ENCODE measurements at places on chromosomes 11 and 22. TPM values are rescaled to one million over a fixed set of nuclear protein-coding genes. Genes with fewer than 3 reads are reported as not detected.

DNA sequence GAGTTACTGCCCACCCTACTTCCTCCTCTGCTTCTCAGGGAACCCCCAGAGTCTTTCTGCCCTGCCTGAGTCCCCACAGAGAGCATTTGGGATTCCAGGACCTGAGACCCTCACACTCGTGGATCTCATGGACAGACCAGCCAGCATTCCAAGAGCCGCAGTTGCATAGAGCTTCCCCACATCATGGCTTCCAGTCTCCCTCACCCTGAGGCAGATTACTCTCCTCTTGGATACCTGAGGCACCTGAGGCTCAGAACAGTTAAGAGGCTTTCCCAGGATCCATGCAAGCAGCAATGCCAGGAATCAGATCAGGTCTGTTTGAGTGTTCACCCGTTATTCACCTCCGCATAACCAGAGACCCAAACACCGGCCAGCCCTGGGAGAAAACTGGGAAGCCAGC is 102.2 kb downstream of the TRIM29 start:
- DNase-seq, result no peak

KRTAP5-8 gene
- total RNA-seq, result not detected

DNA sequence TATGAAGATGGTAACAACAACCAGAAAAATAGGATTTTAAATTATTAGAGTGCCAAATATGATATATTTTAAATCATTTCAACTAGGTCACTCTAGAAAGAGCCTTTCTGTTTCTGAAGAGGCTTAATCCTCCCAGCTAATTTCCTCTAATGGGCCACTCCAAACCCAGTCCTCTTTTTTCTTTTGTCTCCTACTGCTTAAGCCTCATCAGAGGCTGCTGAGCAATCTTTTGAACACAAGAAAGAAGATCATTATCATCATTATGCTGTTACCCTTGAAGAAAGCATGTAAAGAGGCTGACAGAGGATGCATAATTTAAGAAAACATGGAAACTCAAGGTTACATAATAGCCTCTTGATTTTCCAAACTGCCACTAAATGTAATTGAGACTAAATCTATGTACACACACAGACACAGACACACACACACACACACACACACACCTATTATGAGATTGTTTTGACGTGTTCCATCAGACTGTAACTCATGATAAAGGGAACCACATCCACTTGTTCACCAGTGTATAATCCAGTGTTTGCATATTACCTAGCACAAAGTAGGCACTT is 519.6 kb downstream of the METTL15 start:
- DNase-seq, result no peak

DNA sequence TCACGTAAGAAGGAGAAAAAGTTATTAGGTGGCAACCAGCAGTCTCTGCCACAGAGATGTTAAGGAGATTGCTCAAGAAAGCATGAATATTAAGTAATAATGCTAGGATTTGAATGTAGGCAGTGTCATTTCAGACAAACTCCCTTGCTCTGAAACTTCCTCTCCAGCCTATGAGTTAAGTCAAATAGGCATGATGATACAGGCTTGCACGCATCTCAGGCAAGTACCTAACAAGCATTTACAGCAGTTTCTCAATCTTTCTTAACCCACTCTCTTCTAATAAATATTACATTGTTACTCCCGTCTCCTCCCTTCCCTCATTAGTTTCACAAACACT is 72.7 kb downstream of the RAB38 start:
- no peak for DNase-seq

GRCh38 chr22:45994491-45995404 is 17.8 kb upstream of the WNT7B start:
- no peak for DNase-seq

- no peak for DNase-seq
Measured at GRCh38 chr11:40842750-40843339, 616.6 kb downstream of the LRRC4C start.

DNA sequence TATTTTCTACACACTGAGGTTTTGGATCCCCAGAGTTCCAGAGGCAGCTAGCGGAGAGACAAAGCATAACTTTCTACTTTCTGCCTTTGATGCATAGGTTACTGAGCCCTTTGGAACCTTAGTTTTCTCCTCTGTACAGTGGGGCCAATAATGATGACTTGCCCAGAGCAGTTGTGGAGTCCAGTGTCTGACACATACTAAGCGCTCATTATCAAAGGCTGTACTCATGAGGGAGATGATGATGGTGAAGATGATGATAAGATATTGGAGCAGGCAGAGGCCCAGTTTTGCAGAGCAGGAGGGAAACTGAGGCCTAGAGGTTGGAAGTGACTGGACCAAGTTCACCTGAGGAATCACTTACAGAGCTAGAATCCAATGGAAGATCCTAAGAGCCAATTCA is 458.0 kb downstream of the MIAT start:
- no peak for DNase-seq
